ENCODE measurements at places on chromosomes 2 and 18.

DNA sequence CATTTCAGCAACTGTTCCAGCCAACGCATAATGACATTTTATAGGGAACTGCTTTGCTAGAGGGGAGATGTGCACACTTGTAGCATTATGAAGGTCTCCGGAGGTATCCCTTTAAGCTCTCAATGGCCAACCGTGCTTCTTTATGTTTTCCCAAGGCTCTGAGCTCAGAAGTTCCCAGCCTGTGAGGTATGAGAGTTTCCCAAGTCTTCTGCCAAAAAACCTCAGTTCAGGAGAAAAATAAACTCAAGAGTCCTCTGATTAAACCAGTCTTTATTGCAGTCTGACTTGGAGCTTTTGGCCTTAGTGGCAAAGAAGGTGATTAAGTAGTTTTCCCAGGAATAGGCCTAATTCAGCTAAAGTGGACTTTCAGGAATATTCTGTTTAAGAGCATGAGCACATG is 35.4 kb upstream of the ZNF532 start:
- no peak for DNase-seq

GRCh38 chr2:85539361-85540132 is 579 bp downstream of the MAT2A start:
- peak; percentile 87 for DNase-seq

GRCh38 chr2:15674637-15675455 is 83.2 kb downstream of the DDX1 start:
- no peak for DNase-seq

DNA sequence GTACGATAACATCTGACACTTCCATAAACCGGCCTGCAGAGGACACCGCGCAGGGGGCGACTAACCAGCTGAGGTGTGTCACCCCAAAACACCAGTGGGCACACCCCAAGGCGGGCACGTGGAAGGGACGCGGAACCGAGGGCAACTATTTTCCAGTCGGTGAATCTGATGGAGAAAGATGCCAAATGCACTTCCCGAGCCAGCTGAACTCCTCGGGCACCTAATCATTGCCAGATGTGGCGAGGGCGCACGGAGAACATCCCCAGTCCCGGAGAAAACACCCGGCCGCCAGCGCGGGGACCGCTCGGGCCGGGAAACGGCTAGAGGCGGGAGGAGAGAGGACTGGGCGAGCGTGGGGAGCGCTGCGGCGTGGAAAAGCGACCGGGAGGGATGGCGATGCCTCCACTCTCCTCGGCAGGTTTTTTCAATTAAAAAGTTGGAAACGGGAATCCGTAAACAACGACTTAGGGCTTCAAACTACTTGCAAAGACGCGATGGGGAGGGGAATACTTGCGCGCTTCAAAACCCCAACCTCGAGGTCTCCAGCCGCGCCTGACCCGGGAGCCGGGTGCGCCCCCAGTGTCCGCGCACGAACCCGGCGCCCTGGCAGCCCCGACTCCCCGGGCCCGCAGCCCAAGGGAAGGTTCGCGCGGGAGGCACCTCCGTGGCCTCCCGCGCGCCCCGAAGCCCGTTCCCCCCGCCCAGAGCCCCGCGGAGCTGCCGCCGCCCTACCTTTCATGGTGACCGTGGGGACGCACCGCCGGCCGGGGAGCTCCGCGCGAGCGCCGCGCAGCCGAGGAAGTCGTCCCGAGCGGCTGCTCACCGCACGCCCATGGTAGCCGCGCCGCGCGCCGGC is 497 bp downstream of the COLEC12 start:
- no peak for DNase-seq

Measured in ascending aorta (tissue), 2 donors.